ENCODE measurements at places on chromosomes 1 and 21. TPM values are rescaled to one million over a fixed set of nuclear protein-coding genes. Genes with fewer than 3 reads are reported as not detected.

KDF1 gene
- not detected for polyA plus RNA-seq

ZBTB7B gene
- 2.3 TPM for polyA plus RNA-seq

ANKRD34A gene
- 2.3 TPM for polyA plus RNA-seq

GPR52 gene
- polyA plus RNA-seq: not detected

SPATA21 gene
- polyA plus RNA-seq: not detected

KMO gene
- polyA plus RNA-seq: not detected

EPHA8 gene
- polyA plus RNA-seq: not detected

RHOU gene
- 1.9 TPM for polyA plus RNA-seq

NTNG1 gene
- 17.4 TPM for polyA plus RNA-seq

SMYD2 gene
- 52.1 TPM for polyA plus RNA-seq

DNA sequence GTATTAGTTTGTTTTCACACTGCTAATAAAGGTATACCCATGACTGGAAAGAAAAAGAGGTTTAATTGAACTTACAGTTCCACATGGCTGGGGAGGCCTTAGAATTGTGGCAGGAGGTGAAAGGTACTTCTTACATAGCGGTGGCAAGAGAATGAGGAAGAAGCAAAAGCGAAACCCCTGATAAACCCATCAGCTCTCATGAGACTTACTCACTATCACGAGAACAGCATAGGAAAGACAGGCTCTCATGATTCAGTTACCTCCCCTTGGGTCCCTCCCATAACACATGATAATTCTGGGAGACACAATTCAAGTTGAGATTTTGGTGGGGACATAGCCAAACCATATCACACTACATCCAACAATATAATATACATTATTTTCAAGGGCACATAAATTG, 145.7 kb upstream of the BARHL2 start:
- DNase-seq: no peak

DNA sequence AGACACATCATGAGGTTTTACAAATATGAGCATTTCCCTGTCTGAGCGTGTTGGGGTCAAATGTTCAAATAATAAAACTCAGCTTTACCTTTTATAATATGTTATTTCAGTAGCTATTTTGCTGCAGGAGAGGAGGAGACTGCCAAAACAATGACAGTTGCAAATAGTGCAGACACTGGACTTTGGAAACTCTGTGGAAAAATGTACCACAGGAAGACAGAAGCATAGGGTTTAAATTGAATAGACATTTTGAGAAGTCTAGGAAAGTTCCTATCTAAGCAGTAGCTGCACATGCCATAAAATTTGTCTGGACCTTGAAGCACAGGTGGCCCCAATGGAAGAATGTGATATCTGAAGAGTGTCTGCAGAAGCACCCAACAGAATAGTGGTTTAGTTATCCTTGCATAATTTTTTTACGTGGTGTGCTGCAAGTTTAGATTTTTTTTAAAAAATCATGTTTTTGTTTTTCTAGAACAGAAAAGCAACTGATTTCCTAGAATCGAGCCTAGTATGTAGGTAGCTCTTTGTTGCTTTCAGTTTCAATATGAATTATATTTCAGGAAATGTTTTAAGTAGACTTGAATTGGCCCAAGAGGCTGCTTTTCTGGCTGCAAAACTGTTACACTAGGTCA, 14.0 kb upstream of the GBP5 start:
- DNase-seq: no peak

DNA sequence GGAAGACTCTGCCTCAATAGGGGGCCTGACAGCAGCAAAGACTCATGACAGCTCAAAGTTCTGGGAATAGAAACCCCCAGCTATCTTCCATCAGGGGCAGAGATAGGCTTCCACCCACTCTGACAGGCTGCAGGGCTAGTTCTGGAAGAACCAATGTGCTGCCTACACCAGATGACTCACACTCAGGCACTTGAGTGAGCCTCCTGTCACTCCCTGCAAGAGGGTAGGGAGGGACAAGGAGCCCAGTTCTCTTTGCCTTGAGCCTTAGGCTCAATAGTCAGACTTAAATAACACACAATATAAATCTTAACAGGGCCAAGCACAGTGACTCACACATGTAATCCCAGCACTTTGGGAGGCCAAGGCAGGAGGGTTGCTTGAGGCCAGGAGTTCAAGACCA, 386.4 kb downstream of the HHAT start:
- no peak for DNase-seq

- peak; percentile 33 for DNase-seq
Observed at GRCh38 chr1:150981177-150981804, 801 bp upstream of the ANXA9 start.

DNA sequence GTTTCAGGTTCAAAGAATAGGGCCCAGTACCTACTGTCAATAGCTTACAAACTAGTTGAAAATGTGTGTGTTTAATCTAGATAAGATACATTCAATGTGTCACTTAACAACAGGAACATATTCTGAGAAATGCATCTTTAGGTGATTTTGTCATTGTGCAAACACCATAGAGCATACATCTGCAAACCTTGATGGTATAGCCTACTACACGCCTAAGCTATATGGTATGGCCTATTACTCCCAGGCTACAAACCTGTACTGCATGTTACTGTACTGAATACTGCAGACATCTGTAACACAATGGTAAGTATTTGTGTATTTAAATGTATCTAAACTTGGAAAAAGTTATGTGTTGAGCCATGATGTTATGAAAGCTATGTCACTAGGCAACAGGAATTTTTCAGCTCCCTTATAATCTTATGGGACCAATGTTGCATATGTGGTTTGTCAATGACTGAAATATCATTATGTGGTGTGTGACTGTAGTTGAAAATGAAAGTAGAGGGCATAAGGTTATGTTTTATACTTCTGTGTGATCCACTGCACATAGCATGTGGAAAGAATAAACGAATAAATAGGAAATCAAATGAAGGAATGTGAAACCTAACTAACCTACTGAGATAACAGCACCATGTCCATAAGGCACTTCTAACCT, 129.0 kb upstream of the CAMK1G start:
- DNase-seq: no peak

- DNase-seq: peak; percentile 81
Observed at GRCh38 chr1:227947676-227948492, at the start of gene WNT9A. Gene WNT9A, minus strand, starts transcription at chr1:227947932. Its CDS starts 45 bp downstream, at chr1:227947887.

GRCh38 chr21:36610201-36610600, 88.7 kb upstream of the SIM2 start:
- no peak for DNase-seq

- DNase-seq: peak; percentile 31
Observed at GRCh38 chr1:198563583-198563982, 23.1 kb upstream of the ATP6V1G3 start.

- peak; percentile 87 for DNase-seq
Observed at GRCh38 chr1:66676613-66677298, 75.5 kb upstream of the DYNLT5 start.

- no peak for DNase-seq
Observed at GRCh38 chr1:48066936-48067335, 69.8 kb upstream of the TRABD2B start.

DNA sequence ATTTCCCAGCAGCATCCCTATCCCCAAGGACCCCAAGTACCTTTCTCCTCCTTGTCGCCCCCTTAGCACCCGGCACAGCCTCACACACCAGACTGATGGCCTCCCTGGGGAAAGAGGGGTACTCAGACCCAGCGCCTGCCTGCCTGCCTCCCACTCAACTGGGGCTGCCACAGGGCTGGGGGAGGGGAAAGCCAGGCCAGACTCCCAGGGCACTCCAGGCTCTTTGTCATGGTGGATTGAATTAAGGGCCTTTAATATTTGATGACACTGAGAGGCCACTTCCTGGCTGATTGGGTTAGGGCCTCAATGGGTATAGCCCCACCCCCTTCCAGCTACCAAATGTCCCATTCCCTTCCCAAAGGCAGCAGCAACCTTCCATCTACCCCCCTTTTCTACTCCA, 1.8 kb downstream of the SHC1 start:
- no peak for DNase-seq

GRCh38 chr1:235073968-235074522, 54.6 kb downstream of the TOMM20 start:
- DNase-seq: no peak

DNA sequence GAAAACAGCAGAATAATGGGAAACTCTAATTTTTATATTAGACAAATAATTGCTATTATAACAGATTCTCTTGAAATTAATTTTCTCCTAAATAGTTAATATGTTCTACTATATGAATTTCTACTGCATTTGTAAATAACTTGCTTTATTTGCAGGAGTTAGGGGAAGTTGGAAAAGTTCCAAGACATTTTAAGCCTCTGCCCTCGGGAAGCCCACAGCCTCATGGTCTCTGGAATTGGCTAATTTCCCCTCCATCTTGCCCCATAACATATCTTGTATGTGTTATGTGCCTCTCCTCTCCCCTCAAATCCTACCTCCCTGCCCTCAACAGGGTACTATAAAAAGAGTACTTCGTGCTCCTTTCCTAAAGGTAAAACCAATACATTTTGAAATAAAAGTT, 271.4 kb upstream of the NR5A2 start:
- no peak for DNase-seq

DNA sequence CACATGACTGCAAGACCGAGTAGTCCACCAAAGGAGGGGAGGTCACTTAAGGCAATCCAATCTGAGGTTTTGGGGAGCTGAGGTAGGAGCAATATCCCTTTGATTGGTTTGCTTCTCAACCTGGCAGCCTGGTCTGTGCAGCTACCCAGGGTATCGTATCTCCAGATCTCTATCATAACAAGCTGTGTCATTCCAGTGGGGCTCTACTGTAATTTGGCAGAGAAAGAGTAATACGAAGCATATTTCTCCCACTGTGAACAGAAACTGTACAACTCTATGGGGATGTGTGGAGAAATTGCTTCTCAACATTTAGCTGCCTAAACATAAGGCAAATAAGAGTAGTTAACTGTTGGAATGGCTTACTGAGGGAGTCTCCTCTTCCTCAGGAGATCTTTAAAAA, 20.6 kb downstream of the CD101 start:
- DNase-seq: no peak

GRCh38 chr1:11380500-11380899, 98.5 kb upstream of the DISP3 start:
- DNase-seq: no peak

DNA sequence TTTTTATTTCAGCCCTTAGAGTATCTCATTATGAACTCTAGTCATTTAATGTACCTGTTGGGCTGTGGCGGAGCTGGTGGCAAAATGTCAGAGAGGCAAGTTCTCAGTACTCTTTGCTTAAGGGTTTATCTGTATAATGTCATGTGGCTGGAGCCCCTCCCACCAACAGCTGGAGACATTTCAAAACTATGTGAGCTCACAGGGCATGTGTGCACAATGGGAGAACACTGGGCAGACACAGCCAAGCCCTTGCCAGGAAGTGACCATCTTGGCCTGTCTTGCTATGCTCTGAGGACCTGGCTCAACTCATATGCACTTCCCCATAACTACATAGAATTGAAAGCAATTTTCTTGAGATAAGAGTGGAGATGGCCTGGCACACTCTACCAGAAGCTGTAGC, 296.4 kb downstream of the PTPRU start:
- DNase-seq: no peak

GRCh38 chr1:100927276-100927675, 31.4 kb downstream of the SLC30A7 start:
- no peak for DNase-seq

DNA sequence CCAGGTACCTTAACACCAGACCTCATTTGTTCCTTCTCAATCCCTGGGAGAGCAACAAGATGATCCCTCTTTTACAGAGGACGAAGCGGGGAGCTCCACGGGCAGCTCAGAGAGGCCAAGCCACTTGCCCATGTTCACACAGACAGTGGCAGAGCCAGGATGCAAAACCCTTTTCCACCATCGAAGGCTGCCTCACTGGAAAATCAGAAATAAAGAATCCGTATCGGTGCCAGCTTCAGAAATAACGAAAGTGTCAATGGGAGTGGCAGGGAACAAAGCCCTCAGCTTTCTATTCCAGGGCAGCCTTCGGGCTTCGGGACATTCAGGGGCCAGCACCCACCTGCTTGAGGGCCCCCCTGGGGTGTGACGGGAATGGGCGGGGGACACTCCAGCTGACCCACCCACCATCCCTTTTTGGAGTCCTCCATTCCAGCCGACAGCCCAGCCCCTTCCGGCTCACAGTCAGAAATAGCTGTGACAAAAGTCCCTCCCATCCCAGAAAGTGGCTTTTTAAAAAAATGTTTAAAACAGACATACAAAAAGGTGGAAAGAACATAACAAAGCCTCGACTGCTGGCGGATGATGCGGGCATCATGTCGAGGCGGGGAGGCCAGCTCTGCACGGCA, 6.0 kb downstream of the IFFO2 start:
- peak; percentile 53 for DNase-seq

DNA sequence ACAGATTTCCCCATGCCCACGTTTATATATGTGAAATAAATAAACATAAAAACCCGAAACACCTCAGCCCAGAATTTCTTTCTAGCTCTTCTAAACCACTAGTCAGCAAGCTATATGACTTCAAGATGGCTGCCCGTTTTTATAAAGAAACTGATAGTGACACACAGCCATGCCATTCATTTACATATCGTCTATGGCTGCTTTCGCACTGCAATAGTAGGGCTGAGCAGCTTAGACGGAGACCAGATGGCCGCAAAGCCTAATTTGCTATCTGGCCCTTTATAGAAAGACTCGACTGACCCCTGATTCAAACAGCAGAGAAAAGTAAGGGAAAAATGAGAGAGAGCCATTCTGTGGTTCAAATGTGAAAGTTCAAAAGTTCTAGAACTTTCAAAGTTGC, 45.7 kb upstream of the FMN2 start:
- DNase-seq: no peak

DNA sequence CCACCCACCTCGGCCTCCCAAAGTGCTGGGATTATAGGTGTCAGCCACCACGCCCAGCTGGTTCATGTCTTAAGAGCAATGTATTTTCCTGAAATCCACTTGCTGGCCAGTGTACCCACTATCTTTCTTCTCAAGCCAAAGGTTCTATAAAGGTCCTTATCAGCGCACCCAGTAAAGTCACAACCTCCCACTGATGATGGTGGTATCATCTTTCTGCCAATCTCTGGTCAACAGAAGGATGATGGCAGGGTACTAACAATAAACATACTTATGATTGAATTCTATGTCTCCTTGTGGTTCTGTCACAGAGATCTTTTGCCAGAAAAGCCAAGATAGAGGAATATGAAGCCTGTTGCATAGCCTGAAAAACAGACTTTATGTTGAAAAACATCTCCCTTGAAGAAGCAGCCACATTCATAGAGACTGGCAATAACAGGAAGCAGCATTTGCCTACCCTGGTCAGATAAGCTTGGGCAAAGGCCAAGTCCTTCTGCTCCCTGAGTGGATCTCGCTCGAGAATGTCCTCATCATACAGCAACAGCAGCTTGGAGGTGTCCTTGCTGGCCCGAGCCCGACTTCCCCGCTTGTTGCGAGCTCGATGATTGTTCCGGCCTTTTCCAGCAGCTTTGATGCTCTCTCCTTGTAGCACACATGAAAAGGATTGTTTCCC, 73.0 kb downstream of the DAP3 start:
- DNase-seq: no peak

- peak; percentile 14 for DNase-seq
Observed at GRCh38 chr1:58318157-58319005, 228.1 kb downstream of the OMA1 start.

GRCh38 chr1:1441002-1441888, 5.8 kb downstream of the VWA1 start:
- peak; percentile 68 for DNase-seq
